Pancreas (tissue), 10 donors: ENCODE measurements at places on chromosomes 11 and 22. TPM values are rescaled to one million over a fixed set of nuclear protein-coding genes. Genes with fewer than 3 reads are reported as not detected.

DNA sequence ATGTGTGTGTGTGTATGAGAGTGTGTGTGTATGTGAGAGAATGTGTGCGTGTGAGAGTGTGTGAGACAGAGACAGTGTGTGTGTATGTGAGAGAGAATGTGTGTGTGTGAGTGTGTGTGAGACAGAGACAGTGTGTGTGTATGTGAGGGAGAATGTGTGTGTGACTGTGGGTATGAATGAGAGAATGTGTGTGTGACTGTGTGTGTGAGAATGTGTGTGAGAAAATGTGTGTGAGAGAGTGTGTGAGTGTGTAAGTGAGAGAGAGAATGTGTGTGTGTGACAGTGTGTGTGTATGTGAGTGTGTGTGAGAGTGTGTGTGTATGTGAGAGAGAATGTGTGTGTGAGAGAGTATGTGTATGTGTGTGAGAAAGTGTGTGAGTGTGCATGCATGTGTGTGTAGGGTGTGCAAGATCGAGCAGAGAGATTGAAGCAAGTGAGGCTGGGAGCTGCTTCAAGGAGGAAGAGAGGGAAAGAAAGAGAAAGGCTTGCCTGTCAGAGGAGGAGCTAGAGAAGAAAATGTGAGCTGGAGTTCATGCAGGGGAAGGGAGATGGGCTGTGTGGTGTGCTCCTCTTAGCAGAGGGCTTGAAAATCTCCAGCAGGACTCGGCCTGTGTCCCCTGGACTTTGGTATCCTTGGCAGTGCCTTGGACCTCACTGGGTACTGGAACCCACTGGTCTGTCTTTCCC is 27.7 kb upstream of the TP53I11 start:
- DNase-seq = no peak
- no peaks in the 10 kb centered on the region for H3K27me3 ChIP-seq
- H3K4me1 ChIP-seq = peaks cover 38% of the 10 kb centered on the region
- no peaks in the 10 kb centered on the region for H3K36me3 ChIP-seq
- no peak overlapping the region for H3K4me3 ChIP-seq

- no peak overlapping the region for H3K27ac ChIP-seq
- H3K36me3 ChIP-seq = no peaks in the 10 kb centered on the region
- no peaks in the 10 kb centered on the region for H3K27me3 ChIP-seq
- H3K4me1 ChIP-seq = no peaks in the 10 kb centered on the region
- H3K4me3 ChIP-seq = no peak overlapping the region
Measured at GRCh38 chr11:115080923-115081680, 402.8 kb downstream of the NXPE2 start.

DNA sequence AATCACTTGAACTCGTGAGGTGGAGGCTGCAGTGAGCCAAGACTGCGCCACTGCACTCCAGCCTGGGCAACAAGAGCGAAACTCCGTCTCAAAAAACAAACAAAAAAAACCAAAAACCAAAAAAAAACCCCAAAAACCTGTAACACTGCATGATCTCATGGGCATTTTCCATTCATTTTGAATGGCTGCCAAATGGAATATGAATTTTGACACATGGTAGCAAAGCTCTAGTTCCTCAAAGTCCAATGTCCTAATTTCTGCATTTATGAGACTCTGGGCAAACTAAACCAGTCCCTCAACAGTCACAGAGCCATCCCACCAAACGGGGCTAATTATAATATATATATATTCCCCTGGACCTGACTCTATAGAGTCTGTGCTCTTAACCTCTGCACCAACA is 61.8 kb downstream of the SGSM3 start:
- no peaks in the 10 kb centered on the region for H3K4me1 ChIP-seq
- H3K36me3 ChIP-seq = no peaks in the 10 kb centered on the region
- no peaks in the 10 kb centered on the region for H3K27me3 ChIP-seq
- H3K4me3 ChIP-seq = no peak overlapping the region
- H3K27ac ChIP-seq = no peak overlapping the region
- DNase-seq = no peak

KDELR3 gene
- 9.6 TPM for total RNA-seq

DNA sequence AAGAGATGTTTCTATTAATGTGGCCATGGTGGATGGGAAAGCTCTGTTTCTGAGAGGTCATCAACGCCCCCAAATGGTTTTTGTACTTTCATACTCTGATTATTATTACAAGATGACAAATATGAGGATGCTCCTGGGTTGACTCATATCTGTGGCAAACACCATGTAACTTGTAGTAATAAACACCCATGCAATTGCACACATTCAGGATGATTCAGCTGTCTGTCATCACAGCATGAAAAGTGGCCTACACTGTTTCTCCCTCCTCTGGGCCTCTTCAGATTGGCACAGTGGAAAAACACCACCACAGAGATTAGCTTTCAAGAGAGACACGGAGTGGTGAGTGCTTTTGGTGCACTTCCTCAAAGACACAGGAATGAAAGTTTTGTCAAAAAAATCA is 85.4 kb downstream of the MTNR1B start:
- H3K4me3 ChIP-seq = no peak overlapping the region
- no peak overlapping the region for H3K27ac ChIP-seq
- no peak for DNase-seq
- no peaks in the 10 kb centered on the region for H3K36me3 ChIP-seq

PDE2A gene
- 3.8 TPM for total RNA-seq

P2RY2 gene
- total RNA-seq = 0.98 TPM

UPK3A gene
- total RNA-seq = not detected

SLC1A2 gene
- 38.1 TPM for total RNA-seq

DNA sequence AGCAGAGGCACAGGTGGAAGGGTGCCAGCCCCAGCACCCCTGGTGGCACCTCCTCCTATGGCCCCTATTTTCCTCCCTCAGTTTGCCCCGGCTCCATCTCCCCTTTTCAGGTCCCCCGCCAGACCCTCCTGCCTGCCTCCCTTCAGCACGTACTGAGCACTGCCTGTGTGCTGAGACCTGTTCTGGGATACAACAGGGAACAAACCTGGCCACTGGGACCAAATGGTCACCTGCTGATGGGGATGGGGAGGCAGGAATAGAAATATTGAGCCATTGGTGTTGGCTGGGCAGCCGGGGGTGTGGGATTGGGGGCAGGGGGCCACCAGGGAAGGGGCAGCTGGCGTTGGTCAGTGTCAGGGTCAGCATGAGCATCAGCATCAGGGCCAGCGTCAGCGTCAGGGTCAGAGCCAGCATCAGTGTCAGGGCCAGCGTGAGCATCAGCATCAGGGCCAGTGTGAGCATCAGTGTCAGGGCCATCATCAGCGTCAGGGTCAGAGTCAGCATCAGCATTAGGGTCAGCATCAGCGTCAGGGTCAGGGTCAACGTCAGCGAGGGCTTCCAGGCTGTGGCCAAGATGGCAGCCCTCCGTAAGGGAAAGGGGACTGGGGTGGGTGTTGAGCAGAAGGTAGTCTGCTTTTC is 7.5 kb downstream of the ZNF74 start:
- peaks cover 9% of the 10 kb centered on the region for H3K4me1 ChIP-seq
- DNase-seq = no peak
- H3K4me3 ChIP-seq = no peak overlapping the region
- H3K36me3 ChIP-seq = no peaks in the 10 kb centered on the region

- H3K27ac ChIP-seq = no peak overlapping the region
- H3K4me1 ChIP-seq = no peaks in the 10 kb centered on the region
- no peaks in the 10 kb centered on the region for H3K36me3 ChIP-seq
- H3K4me3 ChIP-seq = no peak overlapping the region
Measured at GRCh38 chr11:8149726-8150125, 19.1 kb downstream of the RIC3 start.

DNA sequence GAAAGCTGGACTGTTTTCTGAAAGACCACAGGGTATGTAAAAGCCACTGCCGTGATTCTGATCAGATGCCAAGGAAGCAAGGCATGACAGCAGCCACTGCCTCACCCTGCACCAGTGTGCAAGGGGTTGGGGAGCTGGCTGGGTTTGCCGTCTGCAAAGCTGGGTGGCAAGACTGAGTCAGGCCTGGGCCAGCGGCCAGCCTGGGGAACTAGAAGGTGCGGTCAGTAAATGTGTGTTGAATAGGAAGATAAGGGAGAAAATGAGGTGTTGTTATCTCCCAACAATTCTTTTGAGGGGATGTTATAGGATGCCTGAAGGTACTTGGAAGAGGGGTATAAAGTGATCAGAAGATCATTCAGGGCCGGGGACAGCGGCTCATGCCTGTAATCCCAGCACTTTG is 8.0 kb downstream of the VSTM5 start:
- no peaks in the 10 kb centered on the region for H3K36me3 ChIP-seq
- H3K27ac ChIP-seq = no peak overlapping the region
- no peaks in the 10 kb centered on the region for H3K4me1 ChIP-seq
- no peaks in the 10 kb centered on the region for H3K27me3 ChIP-seq
